ENCODE measurements at places on chromosomes 6 and 20.

- no peak for DNase-seq
Measured at GRCh38 chr6:167651318-167652041, 175.2 kb upstream of the AFDN start.

DNA sequence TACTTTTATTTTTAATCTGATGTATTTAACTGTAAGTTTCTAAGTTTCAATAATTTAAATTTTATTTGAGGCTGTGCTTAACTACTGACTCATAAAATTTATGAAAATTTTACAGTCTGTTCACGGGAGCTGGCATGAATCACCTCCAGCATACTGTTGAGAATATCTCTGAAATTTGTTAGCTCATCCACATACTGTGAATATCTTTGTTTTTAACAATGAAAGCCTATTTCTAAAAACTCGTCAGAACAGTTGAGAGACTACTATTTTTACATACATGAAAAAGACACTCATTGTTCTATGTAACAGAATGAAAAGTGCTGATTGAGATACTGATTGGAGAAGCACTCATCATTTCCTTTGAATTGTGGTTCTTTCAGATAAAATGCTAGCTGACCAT, 749.3 kb downstream of the TENT5A start:
- no peak for DNase-seq

- no peak for DNase-seq
Measured at GRCh38 chr20:24368253-24368652, 101.2 kb upstream of the SYNDIG1 start.

DNA sequence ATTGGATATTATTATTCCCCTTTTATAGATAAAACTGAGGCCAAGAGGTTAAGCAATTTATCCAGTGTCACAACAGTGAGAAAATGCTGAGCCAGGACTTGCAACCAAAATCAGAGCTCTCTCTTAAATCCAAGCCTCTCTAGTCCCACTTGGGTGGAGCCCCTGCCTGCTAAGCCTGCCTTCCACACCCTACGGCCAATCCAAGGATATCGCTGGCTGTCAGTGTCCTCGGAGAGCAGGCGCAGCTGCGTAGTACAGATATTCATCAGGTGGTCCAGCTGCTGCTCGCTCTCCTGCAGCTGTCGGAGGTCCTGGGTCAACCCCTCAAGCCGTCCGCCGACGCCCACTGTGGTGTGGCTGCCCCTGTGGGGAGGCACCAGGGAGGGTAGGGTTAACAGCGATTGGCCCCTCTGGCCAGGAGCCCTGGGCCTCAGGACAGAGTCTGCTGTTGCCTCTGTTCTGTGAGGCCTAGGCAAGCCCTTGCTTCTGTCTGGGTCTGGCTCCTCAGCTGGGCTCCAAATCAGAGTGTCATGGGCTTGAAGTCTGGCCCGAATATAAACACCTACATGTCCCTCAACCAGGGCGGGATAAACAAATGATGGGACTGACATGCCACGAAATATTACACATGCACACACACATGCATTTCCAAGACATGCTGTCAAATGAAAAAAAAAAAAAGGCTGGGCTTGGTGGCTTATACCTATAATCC, 3.9 kb upstream of the NECAB3 start:
- no peak for DNase-seq

DNA sequence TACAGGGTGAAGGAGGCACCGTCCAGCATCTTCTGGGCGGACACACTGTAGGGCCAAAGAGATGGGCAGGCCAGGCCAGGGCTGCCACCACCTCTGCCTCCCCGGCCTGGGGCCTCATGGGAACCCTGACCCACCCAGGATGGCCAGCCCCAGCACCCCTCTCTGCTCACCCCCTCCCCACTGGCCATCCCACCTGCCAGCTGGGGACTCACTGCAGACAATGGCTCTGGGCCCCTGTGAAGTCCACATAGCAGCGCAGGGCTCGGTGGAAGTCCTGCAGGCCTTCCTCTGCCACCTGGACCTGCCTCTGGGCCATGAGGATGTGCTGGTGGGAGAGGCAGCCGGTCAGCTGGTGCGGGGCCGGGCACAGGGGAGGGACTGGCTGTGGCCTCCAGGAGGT, 3.6 kb upstream of the C20orf144 start:
- no peak for DNase-seq

- DNase-seq = no peak
Measured at GRCh38 chr6:149236589-149236988, 80.9 kb upstream of the TAB2 start.

All from stimulated activated CD8-positive, alpha-beta memory T cell treated with anti-CD3 and anti-CD28 coated beads, Interleukin-15, amount 100 ng/mL, for 48 hours (primary cell).